ENCODE measurements at places on chromosomes 12 and 14. TPM values are rescaled to one million over a fixed set of nuclear protein-coding genes. Genes with fewer than 3 reads are reported as not detected.

DNA sequence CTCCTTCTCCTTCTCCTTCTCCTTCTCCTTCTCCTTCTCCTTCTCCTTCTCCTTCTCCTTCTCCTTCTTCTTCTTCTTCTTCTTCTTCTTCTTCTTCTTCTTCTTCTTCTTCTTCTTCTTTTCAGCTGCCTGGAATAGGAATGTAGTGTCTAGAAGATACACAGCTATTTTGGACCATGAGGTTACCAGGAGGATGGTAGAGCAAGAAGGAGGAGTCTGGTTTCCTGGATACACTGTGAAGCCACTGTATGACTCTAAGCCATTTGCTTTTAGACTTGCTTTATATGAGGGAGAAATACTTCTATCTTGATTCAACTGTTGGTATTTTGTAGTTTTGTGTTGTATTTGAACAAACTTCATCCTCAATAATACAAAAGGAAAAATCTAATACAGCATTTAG, 3.0 kb upstream of the MYBPC1 start:
- no peaks in the 10 kb centered on the region for H3K36me3 ChIP-seq
- no peaks in the 10 kb centered on the region for H3K4me1 ChIP-seq
- DNase-seq: no peak
- H3K27me3 ChIP-seq: peaks cover 4% of the 10 kb centered on the region

DNA sequence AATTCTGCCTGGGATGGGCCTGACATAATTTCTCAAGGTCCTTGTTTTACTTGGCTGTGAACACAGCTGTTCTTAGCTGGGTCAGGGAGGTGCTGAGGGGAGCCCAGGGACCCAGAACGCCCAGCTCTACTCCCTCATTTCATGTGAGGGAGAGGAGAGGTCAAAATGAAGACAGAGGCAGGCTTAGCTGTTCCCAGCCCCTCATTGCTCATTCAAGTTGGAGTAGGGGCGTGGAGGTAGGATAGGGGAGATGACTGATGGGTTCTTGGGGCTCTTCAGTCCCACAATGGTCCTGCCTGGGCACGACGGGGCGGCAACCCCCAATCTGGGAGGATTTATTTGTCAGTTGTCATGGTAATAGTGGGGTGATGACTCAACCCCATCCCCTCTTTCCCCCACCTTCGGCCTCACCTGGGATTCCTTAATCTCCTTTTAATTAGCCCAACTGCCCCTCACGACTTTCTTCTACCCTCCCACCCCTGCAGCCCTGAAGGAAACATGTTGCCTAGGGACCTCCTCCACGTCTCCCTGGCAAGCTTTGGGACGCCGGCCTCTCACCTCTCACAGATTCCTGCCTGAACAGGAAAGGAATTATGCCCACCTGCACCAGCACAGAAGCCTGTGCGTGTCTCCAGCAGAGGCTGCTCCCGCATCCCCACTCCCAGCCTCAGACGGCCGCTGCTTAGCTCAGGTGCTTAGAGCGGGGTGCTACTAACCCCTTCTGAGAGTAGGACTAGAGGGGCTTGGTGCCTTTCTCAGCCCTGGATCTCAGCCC, 10.2 kb downstream of the SPRYD3 start:
- peaks cover 81% of the 10 kb centered on the region for H3K36me3 ChIP-seq
- no peaks in the 10 kb centered on the region for H3K27me3 ChIP-seq
- H3K4me1 ChIP-seq: peaks cover 85% of the 10 kb centered on the region
- H3K4me3 ChIP-seq: no peak overlapping the region

GRCh38 chr14:44846232-44846824, 115.4 kb downstream of the KLHL28 start:
- no peak overlapping the region for H3K4me3 ChIP-seq
- H3K4me1 ChIP-seq: no peaks in the 10 kb centered on the region
- H3K27ac ChIP-seq: no peak overlapping the region

GRCh38 chr12:46455648-46456352, 83.2 kb upstream of the SLC38A2 start:
- no peak overlapping the region for H3K4me3 ChIP-seq
- no peaks in the 10 kb centered on the region for H3K27me3 ChIP-seq
- no peaks in the 10 kb centered on the region for H3K36me3 ChIP-seq
- no peaks in the 10 kb centered on the region for H3K4me1 ChIP-seq

DNA sequence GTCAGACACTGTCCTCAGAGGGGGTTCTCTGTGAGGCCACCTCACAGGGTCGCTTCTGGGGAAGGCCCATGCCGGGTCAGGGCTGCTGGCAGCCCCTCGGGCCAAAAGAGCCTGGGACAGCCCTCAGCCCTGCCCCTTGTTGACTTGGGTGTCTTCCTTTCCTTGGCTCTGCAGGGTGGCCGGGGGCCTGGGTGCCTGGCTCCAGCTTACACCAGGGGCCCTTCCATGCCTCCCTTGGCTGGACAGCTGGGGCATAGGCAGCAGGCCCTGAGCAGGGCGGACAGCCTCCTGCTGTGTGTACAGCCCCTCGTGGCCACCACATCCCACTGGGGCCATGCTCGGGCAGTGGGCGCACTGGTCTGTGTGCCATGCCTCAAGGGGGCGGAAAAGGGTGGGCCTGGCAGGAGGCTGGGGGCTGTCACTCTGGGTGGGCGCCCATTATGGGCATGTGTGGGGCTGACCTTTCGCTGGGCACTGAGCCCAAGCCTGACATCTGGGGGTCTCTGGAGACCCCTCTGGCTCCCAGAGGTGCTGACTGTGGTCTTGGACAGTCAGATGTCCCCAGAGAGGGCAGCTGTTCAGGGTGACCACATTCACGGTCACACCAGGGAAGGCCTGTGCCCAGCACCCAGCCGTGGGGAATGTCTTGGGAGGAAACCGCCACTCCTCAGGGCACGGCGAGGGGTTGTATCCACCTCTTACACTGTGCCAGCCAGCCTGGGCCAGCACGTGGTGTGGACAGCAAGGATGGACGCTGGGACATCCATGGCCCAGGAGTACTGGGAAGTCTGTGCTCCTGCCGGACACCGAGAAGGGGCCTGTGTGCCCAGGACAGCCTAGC, 313.3 kb downstream of the TMEM121 start:
- no peak overlapping the region for H3K4me3 ChIP-seq
- no peaks in the 10 kb centered on the region for H3K36me3 ChIP-seq
- H3K4me1 ChIP-seq: no peaks in the 10 kb centered on the region
- H3K27me3 ChIP-seq: peaks cover 6% of the 10 kb centered on the region
- no peak for DNase-seq

DNA sequence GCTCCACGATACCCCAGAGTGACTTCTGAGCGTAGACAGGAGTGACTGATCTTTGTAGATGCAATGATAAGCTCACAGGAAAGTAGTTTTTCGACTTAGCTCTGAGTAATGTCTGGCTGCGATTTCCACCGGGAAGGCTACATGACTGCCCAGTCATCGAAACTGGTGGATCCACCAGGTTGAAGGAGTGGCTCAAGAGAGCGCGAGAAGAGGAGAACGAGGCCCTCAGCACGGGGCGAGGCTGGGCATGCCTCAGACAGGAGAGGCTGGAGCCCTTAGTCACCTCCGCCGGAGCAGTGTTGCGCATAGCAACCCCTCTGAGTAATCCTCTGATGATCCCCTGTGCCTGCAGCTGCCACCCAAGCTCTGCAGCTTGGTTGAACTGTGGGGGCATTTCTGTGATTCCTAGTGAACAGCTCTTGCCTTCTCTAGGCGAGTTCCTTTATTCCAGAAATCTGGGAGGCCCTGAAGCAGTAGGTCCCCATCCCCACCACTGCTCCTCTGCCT, 25.6 kb downstream of the ELK3 start:
- DNase-seq: no peak
- no peaks in the 10 kb centered on the region for H3K27me3 ChIP-seq
- H3K36me3 ChIP-seq: peaks cover 29% of the 10 kb centered on the region
- no peak overlapping the region for H3K27ac ChIP-seq

DNA sequence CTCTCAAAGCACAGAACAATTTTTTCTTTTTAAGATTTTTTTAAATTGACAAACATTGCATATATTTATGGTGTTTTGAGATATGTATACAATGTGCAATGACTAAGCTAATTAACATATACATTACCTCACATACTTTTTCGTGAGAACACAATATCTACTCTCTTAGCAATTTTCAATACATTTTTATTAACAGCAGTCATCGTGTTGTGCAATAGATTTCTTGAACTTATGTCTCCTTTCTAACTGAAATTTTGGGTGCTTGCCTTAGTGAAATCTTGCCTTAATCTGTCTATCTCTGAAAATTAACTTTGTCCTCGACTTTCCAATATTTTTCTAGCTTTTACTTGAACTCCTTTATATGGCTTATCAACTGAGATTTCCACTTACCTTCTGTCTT, 6.8 kb downstream of the OR10A7 start:
- H3K27me3 ChIP-seq: no peaks in the 10 kb centered on the region
- H3K36me3 ChIP-seq: no peaks in the 10 kb centered on the region
- no peak overlapping the region for H3K4me3 ChIP-seq
- no peak for DNase-seq
- H3K27ac ChIP-seq: no peak overlapping the region

GRCh38 chr14:95876761-95877538, at the start of gene TUNAR:
TSS of gene TUNAR (plus strand) at chr14:95876832.
- peaks cover 19% of the 10 kb centered on the region for H3K27me3 ChIP-seq
- no peaks in the 10 kb centered on the region for H3K4me1 ChIP-seq
- DNase-seq: no peak
- peak within 1 kb of the TSS; percentile 24 for H3K4me3 ChIP-seq
- no peaks in the 10 kb centered on the region for H3K36me3 ChIP-seq
- no peak within 1 kb of the TSS for H3K27ac ChIP-seq

CARMIL3 gene
- total RNA-seq: not detected

GRIN2B gene
- 0.07 TPM for total RNA-seq

KIF21A gene
- total RNA-seq: 52.1 TPM

KRT72 gene
- total RNA-seq: not detected

All from heart right ventricle (tissue), 16 donors.